ENCODE measurements at places on chromosomes 13 and 19.
A peak's percentile ranks its signal among the peaks of the same experiment; 100 is the strongest.

DNA sequence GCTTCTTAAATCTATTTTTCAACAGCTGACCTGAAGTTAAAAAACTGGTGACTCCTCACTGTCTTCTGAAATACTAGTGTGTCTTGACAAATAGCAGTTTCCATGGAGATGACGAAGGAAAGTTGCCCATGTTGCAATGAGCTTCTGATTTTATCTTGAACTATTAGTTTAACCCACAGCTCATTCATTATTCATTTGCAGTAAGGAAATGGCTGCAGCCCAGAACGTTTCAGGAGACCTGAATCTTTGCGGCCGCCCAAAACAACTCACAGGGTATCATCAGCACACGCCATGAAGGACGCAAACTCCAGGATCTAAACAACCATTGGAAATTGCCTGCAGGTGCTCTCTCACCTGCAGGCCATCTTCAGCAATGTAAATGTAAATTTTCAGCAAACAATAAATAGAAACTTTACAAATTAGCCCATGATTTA is 142.5 kb downstream of the DCLK1 start:
- no peak for DNase-seq

DNA sequence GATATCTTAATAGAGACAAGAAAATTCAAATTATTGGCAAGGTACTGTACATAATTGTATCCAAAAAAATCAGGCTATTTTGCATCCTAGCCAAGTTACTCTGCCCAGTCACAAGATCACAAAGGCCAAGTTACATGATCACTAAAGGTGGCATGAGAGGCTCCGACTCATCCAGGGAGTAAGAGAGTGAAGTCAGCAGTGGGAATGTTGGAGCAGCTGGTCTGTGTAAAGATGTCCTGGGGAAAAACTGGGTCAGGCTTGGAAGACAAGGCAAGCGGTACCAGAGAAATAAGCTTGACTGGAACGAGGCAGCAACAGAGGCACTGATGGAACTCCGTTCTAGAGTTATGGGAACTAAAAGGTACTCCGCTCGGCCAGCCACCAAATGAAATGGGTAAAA is 50.2 kb upstream of the PSG2 start:
- DNase-seq: no peak

DNA sequence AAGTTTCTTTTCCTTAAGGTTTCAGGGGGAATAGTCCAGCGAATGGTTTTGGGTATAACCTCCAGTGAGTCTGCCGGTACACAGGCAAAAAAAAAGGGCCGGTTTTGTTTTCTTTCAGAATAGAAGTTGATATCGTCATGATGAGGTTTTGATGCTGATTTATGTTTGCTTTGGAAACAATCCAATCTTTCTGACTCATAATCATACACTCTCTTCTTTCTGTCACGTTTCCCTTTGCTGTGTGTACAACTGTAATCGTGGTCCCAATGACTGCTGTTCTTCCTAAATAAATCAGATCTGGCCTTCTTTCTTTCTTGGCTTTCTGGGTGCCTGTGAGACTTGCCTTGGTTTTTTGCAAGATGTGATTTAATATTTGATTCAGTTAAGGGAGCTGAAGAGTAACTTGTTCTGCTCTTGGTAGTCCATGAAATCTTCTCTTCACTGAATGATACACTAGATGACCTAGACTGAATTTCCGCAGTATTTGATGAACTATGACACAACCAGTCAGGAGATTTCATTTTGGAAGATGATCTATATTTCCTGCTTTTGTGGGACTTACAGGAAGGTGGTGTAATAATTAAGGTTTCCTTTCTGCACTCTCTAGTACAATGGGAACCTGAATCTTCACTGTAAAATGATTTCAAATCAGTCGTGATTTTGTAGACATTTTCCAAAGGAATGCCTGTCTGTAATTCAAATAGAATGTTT is 34.9 kb upstream of the METTL21C start:
- no peak for DNase-seq

- peak; percentile 22 for DNase-seq
These were observed 518 bp downstream of the NUDT19 start for GRCh38 chr19:32691952-32692726.

DNA sequence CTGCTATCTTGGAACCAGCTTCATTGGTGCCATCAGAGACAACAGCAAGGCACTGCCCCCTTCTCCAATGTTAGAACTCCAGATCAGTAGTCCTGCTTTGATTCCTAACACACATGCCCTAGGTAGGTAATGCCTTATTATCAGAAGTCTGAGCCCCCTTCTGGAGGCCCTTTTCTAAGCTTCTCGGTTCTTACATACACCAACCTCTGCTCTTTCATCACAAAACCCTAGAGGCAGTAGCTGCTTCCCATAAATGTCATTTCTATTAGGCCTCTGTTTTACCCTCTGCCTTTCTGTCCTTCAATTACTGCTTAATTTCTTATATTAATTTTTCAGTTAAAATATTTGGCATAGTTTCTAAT is 65.3 kb upstream of the KLHL1 start:
- no peak for DNase-seq

Data from AG09319 (cell line).